CD4-positive, alpha-beta T cell treated with Interleukin-4 for 4 hours (primary cell): ENCODE measurements at places on chromosomes 16 and 17.

DNA sequence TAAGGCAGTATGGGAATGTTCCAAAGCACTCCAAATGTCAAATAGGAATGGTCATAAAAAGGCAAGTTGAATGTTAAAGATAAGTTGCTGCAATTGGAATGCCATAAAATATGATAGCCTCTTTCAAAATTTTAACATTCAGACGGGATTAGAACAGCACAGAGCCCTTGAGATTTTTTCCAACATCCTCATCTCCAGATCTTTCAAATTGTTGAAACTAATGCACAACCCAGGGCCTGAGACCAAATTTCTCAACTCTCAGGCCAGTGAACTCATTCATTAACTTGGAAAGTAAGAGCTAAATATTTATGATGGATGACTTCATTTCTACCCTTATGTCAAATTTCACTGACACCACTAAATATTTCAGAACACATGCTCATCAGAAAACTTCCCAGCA lies 346.5 kb upstream of the XYLT1 start:
- no peak for DNase-seq

DNA sequence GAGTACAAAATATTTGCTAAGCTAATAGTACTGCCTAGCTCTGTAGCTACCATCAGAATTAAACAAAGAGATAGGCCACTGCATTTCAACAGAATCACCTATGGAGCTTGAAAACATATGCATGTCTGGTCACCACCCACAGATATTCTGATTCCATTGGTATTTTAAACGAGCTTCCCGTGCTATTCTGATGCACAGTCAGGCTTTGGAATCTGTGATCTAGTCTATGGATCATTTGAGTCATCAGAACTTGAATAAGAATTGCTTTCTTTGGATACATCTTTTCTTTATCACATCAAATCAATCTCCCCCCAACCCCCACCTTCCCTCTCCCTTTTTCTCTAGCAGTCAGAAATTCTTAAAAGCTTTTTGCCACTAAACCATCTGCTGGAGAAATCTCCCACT lies 124.7 kb downstream of the NPIPB5 start:
- no peak for DNase-seq

DNA sequence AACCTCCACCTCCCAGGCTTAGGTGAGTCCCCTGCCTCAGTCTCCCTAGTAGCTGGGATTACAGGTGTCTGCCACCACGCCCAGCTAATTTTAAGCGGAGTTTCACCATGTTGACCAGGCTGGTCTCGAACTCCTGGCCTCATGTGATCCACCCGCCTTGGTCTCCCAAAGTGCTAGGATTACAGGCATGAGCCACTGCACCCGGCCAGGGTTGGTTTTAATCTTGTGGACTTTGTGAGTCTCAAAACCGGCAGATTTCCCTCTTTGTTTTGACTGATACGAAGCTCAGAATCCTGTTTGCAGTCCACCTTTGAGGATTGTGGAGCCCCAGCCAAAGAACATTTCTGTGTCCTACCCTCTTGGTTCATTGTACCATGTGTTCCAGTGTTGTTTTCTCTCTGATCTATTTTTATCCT lies 16.4 kb upstream of the CPSF4L start:
- no peak for DNase-seq

GRCh38 chr17:59346876-59347407 lies 15.5 kb downstream of the YPEL2 start:
- no peak for DNase-seq

DNA sequence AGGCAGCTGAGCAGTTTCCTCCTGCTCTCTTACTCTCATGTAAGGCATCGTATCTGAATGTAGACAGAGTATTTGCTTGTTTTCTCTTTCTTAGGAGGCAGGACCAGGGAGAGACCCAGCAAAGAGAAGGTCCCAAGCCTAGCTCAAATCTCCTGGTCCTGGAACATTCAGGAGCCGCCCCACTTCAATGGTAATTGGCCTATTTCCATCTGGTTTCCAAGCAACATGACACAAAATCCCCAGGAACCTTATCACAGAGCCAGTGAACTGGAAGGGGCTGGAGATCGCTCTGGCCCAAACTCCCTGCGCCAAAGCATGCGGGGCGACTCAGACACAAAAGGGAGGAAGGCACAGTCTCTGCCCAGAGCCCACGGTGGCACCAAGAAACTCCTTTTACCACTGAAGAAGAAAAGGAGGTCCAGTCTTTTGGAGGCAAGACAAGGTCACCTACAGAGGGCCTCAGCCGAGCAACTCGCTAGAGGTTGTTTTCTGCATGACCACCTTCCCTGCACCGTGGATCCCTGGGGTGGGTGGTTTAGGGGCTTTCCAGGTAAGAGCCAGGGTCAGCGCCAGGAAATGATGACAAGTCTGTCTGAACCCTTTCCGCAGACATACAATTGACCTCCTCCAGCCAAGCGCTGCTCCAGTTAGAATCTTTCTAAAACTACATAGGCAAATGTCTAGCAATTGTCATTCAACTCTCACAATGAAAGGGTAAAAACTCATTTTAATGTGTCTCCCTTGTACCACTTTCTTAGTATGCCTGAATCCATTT lies 394.7 kb downstream of the SOX9 start:
- DNase-seq = no peak

DNA sequence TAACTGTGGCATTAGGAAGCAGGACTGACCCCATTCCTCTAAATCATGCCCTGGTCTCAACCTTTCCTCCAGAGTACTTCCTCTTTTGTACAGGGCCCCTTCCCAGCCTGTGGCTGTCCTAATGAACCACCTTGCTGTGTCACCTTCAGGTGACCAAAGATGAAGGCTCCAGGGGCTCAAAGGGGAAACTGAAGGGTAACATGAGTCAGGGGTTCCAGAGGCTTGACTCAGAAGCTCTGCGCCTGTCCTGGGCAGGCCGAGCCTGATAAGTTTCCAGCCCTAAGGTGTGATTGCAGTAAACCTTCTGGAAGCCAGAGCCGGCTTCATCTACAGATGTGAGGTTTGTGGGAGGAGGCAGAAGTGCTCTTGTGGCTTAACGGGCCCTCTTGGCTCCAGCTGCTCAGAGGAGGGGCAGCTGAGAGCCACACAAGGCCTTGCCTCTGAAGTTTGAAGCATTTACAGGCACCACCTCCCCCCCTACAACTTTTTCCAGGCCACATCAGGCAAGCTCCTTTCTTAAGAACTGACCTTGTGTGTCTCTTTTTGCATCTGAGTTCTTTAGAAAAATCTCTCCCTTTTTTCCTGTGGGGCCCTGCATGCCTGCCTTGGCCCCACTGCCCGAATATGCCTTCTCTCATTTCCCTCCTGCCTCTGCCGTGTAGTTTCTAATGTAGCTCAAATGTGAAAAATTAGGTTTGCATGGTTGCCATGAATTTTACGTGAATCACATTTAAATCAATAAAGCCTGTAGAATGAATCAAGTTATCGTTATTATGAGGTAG lies 149.9 kb downstream of the CLEC16A start:
- peak; percentile 39 for DNase-seq

DNA sequence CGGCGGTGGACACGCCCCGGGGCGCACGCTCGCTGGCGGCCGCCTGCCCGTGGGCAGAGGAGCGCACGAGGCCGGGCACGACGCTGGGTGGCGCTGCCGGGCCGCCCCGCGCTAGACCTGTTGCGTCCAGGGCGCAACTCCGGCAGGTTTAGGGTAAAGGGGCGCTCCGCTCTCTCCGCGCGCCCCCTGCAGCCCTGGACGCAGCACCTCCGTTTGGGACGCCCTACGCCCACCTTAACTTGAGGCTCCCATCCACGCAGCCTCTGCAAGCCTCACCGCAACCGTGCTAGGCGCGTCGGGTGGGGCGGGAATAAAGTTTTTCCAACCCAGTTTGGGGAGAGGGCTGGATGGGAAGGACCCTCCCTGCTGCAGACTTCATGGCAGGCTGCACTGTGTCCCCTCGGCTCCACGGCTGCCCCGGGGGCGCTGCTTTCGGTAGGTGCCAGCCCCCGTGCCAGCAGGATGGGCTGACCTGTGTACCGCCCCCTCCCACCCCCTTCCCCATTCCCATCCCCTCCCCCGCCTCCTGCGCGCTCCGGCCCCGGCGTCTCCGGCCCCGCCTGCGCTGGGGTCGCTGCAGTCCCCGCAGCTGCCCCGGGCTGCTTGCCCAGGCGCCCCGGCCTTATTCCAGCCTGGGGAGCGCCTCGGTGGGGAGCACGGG lies at the start of gene SYT17:
Gene SYT17 (plus strand): TSS at position 531 of the 661 bp plus-strand sequence. CDS start 407 bp downstream, outside the sequence.
- DNase-seq = no peak

GRCh38 chr16:67804853-67805542 lies 1.4 kb downstream of the RANBP10 start:
- no peak for DNase-seq

DNA sequence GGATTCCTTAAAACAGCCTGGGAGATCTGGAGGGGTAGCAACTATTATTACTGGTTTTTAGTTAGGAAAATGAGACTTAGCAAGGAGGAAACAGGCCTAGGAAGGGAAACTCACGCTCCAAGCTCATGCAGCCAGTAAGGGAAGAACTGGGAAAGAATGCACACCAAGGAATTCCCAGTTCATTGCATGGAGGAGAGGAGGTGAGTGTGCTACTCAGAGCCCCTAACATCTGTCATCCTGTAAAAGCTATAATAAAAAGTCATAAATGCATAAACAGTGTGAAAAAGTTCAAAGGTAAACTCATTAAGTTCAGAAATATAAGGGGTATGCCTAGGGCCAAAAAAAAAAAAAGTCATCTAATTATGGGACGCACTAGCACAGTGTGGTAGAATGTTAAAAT lies 25.9 kb downstream of the TMEM98 start:
- no peak for DNase-seq

DNA sequence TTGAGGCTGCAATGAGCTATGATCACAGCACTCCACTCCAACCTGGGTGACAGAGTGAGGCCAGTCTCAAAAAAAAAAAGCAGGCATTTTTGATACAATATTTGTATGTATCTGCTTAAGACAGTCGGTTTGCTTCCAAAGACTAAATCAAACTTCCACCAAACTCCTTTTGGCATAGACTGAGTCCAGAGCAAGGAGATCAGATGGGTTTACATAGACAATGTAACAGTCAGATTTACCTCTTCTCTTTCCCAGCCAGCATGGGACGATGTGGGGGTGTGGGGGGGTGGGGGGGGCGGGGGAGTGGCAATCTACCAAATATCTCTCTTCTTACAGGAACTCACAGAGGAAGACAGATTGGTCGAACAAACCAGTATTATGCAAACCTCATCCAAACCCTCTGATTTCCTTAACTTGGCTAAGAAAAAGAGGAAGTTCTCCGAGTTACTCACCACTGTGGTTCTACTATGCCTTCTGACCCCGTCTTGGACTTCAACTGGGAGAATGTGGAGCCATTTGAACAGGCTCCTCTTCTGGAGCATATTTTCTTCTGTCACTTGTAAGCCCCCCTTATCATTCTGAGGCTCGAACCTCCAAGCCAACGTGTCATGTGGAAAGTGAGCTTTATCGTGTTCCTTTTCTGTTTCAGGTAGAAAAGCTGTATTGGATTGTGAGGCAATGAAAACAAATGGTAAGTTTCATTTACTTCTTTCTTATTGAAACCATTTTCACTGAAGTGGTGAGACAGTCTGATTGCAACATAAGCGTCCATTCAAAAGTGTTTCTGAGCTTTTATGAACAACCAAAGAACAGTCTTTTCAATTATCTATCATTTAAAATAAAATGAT lies at the start of gene MILR1:
Gene MILR1 (plus strand): TSS at position 451 of the 848 bp plus-strand sequence. CDS start 54 bp downstream, at position 505.
- peak; percentile 29 for DNase-seq

GRCh38 chr17:35449371-35449931 lies 885 bp upstream of the SLFN13 start:
- no peak for DNase-seq

GRCh38 chr16:88325976-88326375 lies 56.8 kb upstream of the ZNF469 start:
- DNase-seq = no peak

- no peak for DNase-seq
Measured at GRCh38 chr17:71011391-71011790, 842.1 kb downstream of the KCNJ2 start.

DNA sequence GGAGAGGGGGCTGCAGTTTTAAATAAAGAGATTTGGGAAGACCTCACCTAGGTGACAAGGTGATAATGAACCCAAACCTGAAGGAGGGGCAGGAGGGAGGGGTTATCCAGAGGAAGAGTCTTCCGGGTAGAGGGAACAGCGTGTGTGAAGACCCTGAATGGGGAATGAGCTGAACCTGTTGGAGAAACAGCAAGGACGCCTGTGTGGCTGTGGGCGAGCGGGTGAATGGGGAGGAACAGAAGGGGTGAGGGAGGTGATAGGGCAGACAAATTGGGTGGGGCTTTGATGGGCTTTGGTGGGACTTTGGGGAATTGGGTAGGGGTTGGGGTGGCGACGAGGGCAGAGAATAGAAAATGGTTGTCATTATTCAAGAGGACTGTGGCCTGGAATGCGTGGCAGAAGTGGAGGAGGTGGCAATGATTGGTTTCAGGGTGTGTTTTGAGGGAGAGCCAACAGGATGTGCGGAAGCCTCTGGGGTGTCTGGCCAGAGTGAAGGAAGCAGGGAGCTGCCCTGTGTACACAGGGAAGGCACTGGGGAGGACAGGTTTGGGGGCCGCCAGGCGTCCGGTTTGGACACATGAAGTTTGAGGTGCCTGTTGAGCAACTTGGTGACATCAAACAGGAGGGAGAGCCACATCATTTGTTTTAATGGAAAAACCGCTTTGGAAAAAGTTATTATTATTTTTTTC lies 48.7 kb downstream of the NKD1 start:
- DNase-seq = no peak

- no peak for DNase-seq
Measured at GRCh38 chr16:49529411-49530045, 155.9 kb downstream of the C16orf78 start.

GRCh38 chr17:537133-537532 lies 177.5 kb downstream of the VPS53 start:
- no peak for DNase-seq

DNA sequence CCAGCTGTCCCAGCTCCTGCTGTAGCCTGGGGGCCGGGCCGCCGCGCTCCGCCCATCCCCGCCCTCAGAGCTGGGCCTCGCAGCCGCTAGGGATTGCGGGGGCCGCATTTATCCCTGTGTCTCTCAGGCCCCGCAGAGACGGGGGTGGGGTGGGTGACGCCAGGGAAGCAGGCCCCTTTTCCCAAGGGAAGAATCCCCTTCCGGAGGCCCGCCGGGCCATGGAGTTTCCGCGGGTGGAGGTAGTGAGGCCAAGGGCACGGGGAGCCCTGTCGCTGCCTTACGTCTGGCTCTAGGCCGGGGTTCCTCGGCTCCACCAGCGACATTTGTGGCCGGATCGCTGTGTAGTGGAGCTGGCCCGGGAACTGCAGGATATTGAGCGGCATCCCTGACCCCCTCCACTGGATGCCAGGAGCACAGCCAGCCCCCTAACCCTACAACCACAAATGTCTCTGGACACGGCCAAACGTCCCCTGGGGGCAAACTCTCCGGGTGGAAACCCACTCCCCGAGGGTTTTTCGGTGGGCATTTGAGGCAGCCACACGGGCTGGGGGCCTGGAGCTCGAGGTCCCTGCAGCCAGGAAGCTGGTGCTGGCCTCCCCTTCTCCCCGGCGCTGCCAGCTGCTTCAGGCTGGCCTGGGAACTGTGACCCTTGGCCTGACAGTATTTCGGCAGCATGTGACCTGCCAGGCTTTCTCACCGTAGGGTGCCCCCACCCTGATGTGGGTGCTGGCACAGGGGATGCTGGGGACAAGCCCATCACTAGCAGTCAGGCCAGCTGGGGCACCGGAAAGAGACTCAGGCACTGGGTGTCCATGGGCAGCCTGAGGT lies 12.0 kb upstream of the CD300A start:
- DNase-seq = no peak
